Activated T-cell treated with anti-CD3 and anti-CD28 coated beads, Interleukin-2, amount 50 U/mL, for 1 hour (primary cell): ENCODE measurements at places on chromosomes 2 and 18.
A peak's percentile ranks its signal among the peaks of the same experiment; 100 is the strongest.

DNA sequence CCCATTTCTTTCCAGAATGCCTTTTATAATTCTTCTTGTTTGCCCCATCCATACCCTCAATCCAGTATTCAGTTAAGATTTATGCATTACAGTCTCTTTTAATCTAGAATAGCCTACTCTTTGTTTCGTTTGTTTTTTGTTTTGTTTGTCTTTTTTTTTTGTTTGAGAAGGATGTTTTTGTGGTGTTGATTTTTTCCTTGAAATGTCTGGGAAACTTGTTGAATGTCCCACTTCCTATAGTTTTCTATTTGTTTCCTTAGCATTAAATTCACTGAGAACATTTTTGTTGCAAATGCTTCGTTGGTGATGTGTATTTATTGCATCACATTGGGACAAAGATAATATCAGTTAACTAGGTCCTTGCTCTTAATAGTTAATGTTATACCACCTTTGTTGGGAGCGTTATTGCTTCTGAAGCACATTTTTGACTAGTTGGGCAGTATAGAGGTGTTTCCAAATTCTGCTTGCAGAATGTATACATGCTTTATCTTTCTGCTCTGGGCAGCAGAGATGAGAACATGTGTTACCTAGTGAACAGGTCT is 28.9 kb downstream of the ZNF638 start:
- no peak for DNase-seq

DNA sequence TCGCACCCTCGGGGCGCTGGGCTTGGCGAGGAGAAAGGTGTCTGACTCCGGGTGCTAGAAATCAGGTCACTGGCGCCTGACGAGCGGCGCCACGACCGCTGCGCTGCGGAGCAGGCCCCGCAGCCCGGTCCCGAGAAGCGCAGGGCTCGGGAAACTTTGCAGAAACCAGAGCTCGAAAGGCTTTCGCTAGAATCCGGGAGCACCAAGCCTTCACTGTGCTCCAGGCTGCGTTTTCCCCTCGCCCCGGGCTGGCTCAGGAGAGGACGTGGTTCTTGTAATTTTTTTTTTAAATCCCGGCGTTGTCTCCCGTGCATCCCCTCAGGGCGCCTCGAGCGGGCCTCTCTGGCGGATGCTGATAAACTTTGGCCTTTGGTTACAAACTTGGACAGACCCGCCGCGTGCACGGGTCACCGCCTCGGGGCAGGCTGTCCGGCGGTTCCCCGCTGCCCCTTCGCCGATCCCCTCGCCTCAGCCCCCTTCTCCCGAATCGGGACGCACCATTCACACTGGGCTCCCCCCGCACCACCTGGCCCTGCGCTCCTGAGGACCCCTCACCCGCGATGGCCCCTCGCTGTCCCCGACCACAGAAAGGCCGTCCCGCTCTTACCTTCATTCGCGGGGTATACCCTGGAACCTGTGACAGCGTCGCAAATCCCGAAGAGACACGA is 419 bp downstream of the EPHA4 start:
- peak; percentile 55 for DNase-seq

DNA sequence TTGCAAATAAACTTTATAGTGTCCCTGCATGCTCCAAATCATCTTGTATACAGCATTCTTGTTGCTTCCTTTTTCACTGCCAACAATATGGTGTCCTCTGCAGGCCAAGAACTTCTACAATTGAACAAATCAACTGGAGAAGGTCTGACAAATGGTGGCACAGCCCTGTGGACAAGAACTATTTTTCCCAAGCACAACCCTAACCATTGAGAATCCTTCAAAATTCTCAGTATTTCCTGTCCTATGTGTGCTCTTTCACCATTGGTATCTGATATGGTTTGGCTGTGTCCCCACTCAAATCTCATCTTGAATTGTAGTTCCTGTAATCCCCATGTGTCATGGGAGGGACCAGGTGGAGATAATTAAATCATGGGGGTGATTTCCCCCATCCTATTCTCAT is 865.1 kb upstream of the ACVR2A start:
- no peak for DNase-seq

GRCh38 chr2:99139003-99139402 is 2.5 kb upstream of the C2orf15 start:
- no peak for DNase-seq

DNA sequence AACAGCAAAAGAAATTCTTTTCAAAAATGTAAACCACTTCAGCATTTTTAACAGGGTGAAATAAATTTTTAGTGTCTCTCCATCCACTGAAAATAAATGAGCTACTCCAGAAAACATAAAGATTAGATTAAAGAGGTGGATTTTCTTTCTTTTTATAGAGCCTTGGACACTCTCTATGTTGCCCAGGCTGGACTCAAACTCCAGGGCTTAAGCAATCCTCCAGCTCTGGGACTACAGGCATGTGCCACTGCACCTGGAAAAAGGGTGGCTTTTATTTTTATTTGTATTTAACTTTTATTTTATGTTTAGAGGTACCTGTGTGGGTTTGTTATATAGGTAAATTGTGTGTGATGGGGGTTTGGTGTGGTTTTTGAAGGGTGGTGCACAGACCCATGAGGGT is 19.9 kb downstream of the ITGB6 start:
- no peak for DNase-seq

DNA sequence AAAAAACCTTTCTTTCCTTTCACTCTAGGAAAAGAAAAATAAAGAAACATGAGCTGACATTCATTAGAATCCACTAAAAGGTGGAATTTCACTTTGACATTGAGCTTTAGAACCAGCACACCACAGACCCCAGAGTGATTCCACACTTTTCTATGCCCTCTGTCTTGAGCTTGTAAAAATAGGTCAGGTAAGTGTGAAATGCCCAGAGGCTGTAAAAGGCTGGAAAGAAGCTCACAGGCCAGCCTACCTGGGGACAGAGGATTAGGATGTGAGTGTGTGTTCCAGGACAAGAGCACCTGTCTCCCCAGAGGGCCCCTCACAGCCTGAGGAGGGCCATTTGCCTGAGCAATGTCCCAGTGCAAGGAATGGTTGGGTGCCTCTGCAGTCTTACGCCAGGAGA is 56.3 kb upstream of the MYO3B start:
- no peak for DNase-seq

DNA sequence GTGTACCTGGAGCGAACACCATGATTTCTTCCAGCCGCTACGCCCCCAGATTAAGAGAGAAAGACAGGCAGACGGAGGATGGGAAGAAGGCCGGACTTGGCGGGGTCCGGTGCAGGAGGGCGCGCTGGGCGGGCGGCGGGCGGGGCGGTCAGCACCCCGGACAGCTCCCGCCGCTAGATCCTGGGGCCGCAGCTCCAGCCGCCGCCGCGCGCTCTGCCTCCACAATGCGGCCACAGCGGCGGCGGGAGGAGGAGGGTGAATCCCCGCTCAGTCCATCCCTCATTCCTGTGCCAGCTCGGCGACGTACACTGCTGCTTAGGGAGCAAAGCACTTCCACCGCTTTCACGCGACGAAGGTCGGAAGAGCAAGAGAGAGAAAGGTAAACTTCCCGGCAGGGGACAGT is at the start of gene AKAIN1:
Gene AKAIN1 (minus strand): TSS at position 226 of the 403 bp plus-strand sequence. CDS start 204 bp downstream, at position 22.
- peak; percentile 40 for DNase-seq

DNA sequence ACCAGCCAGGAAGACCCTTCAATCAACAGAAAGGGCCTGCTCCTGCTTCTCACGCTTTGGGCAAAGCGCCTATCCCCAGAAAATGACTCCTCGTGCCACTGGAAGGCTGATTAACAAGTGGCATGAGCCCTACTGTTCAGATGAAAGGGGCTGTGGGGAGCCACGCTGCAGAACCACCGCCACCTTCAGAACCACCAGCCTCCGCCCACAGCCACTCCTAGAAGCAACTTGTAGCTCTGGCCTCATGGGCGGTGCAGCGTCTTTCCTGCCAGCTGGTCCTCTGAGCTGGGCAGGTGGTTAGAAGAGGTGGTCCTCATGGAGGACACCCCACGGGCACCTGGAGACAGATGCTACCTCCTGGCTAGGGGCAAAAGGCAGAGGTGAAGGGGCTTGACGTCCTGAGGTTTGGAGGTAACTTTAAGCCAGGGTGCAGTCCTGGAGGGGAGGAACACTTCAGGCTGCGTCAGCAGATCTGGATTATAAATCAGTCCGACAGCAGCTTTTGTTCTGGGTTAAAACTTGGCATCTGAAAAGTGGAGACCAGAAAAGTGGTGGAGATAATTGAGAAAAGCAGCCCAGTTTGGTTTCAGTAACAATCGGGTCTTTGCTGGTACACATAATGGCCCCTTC is 861 bp upstream of the SEMA4C start:
- DNase-seq = peak; percentile 74

DNA sequence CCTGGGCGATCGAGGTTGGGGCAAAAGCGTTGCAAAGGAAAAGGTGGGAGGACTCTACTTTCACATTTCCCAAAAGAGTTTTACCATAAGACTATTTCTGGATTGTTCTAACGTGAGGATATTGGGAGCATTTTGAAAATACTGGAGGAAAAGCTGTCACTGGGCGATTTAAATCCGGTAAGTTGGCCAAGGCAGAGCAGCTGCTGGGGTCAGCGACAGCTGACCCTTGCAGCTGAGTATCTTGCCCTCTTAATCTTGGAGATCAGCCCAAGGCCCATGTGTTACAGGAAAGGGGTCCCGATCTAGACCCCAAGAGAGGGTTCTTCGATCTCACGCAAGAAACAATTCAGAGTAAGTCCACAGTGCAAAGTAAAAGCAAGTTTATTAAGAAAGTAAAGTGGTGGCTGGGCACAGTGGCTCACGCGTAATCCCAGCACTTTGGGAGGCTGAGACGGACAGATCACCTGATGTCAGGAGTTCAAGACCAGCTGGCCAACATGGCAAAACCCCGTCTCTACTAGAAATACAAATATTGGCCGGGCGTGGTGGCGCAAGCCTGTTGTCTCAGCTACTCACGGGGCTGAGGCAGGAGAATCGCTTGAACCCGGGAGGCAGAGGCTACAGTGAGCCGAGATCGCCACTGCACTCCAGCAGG is 964 bp upstream of the ST3GAL5 start:
- DNase-seq = no peak

- DNase-seq = no peak
Observed at GRCh38 chr2:111028720-111029119, 92.0 kb upstream of the BCL2L11 start.

DNA sequence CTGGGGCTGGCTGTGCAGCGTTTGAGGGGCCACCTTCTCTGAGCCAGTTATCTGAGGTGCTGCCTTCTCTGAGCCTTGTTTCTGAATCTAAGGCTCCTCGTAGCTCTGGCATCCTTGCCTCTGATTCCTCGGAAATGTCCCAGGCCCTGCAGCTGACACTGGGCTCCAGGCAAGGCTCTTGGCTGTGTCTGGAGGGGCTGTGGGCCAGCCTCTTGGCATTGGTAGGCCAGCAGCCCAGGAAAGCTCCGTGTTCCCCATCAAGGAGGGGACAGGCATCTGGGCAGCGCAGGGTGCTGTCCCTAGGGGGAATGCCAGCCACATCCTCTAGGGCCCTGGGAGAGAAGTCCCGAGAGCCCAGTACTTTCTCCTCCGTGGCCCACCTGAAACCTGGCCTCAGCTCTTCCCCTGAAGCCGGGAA is 40.7 kb upstream of the TAF1B start:
- DNase-seq = no peak

DNA sequence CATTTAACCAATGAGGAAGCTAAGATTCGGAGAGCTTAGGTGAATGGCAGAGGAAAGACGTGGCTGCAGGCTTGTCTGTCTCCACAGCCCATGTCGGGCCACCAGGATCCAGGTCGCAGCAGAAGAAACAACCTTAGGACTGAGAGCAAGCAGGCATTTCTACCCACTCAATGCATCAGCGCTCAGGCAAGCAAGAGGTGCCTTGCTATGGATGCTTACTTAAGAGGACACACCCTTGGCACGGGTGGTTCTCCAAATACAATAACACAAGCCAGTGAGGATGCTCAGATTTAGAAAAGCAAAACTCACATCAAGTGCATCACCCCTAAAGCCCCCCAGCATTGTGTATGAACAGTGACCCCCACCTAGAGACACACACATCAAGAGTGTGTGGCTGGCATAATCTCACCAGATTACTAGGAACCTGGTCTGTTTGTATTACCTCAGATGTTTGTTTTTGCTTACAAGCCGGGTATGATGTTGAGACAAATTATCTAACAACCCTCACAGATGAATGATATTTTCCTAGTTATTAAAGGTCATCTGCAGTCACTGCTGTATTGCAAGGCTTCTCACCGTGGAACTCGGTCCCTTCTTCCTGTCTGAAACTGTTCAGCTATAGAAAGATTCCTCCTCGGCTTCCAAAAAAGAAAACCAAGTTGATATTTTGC is 34.2 kb upstream of the NPAS2 start:
- DNase-seq = no peak

- DNase-seq = no peak
Observed at GRCh38 chr18:77422974-77423867, 173.6 kb downstream of the GALR1 start.

DNA sequence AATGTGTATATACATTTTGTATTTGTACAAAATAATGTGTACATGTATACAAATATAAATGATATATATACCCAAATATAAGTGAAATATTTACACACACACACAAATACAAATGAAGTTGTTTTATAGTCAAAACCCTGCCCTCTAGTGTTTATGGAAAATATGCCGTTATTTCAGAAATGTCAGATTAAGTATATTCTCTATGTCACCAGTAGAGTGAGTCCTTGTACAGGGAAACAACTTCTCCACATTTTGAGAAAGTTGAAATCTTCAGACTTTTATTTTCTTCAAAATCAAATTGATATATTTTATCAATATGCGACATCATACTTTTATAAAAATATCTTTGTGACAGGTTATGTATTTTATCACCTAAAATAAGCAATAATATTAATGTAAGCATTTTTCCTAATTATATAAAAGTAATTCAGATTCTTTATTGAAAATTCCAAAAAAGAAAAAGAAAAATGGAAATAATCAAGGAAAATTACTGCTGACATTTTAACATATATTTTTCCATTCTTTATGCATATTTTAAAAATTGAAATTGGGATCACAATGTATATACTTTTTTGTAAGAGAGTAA is 22.4 kb downstream of the ARL6IP6 start:
- DNase-seq = no peak

DNA sequence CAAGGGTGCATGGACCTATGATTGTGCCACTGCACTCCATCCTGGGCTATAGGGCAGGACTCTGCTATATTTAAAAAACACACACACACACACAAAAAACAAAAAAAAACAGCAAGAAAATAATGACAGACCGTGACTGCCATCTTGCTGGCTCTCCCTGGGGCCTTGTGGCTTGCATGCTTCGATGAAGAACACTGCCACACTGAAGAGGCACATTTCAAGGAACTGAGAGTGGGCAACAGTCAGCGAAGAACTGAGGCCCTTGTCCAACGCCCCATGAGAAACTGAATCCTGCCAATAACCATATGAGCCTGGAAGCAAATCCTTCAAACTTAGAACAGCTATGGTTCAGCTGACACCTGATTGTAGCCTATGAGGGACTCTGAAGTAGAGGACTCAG is 158.1 kb downstream of the CCBE1 start:
- no peak for DNase-seq
